ENCODE measurements at places on chromosomes 2 and 18. TPM values are rescaled to one million over a fixed set of nuclear protein-coding genes. Genes with fewer than 3 reads are reported as not detected.
A peak's percentile ranks its signal among the peaks of the same experiment; 100 is the strongest.

GRCh38 chr2:205998583-205998982 is 87.4 kb downstream of the INO80D start:
- no peak for DNase-seq

The CAPN13 gene
- total RNA-seq, result not detected

The ZNF804A gene
- total RNA-seq, result not detected

- no peak for DNase-seq
Observed at GRCh38 chr18:29979881-29980280, 1062.7 kb downstream of the DSC3 start.

DNA sequence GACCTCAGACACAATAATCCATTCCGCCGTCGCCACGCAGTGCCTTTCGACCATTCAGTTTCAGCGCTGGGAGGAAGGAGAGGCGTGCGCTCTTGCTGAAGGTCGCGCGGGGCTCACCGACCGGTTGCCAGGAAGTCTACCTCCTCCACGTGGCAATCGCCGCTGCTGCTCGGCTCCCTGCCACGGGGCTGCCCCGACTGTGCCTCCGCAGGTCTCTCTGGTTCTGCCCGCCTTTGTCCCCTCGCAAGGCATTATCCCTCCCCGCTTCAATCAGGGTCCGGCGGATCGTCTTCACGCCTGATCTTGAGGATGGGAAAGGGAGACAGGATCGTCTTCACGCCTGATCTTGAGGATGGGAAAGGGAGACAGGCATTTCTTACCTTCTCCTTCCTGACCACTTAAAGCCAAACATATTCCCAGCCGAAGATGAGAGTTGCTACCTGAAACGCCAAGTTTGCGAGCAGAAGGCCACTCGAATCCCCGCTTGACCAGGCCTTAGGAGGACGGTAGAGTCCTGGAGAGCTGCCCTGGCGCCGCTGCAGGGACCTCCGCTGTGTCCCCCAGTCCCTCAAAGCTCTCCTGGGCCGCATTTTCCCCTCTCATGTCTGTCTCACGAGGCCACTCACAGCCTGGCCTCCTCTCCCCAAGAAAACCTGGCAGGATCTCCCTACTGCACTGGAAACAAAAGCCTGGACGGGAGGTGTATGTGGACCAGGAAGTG is 4.3 kb upstream of the GPR45 start:
- DNase-seq, result peak; percentile 8

DNA sequence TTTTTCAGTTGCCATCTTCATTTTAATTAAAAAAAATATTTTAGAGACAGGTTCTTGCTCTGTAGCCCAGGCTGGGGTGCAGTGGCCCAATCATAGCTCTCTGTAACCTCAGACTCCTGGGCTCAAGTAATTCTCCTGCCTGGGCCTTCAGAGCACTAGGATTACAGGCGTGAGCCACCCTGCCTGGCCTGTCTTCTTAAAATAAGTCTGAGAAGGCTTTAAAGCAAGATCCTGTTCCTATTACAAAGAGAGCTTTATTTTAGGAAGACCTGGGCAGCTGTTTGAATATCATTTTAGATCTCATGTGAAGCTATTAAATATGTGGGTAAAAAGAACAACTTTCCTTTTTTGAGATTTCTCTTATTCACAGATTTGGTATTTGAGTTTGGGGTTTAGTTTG is 1.5 kb downstream of the FAM228A start:
- DNase-seq, result no peak

DNA sequence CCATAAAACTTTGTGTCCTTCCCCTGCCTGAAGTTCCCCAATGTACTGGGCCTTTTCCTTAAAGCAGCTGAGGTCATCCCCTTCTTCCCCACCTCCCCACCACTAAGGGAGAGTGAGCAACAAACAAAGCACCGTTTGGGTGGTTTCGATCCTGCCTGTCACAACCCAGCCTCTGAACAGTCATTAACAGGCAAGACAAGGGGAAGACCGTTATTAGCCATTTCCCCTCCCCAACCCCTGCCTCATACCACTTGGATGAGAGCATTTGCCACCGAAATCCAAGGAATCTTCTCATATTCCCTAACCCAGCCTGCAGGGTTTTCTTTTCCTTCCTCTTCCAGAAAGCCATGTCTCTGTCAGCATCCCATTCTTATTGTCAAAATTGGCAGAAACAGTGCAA is 65.6 kb downstream of the STRADB start:
- DNase-seq, result no peak

GRCh38 chr2:64488050-64488974 is 34.4 kb downstream of the LGALSL start:
- peak; percentile 77 for DNase-seq

DNA sequence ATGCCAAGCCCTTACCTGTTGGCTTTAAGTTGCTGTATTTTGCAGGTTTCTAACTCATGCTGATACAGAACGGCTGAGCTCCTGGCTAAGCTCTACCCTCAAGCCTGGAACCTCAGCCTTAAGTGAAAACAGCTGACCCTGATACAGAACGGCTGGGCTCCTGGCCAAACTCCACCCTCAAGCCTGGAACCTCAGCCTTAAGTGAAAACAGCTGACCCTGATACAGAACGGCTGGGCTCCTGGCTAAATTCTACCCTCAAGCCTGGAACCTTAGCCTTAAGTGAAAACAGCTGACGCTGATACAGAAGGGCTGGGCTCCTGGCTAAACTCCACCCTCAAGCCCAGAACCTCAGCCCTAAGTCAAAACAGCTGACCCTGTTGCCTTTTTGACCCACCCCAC is 17.6 kb upstream of the DNER start:
- DNase-seq, result no peak

The NYAP2 gene
- total RNA-seq, result not detected

DNA sequence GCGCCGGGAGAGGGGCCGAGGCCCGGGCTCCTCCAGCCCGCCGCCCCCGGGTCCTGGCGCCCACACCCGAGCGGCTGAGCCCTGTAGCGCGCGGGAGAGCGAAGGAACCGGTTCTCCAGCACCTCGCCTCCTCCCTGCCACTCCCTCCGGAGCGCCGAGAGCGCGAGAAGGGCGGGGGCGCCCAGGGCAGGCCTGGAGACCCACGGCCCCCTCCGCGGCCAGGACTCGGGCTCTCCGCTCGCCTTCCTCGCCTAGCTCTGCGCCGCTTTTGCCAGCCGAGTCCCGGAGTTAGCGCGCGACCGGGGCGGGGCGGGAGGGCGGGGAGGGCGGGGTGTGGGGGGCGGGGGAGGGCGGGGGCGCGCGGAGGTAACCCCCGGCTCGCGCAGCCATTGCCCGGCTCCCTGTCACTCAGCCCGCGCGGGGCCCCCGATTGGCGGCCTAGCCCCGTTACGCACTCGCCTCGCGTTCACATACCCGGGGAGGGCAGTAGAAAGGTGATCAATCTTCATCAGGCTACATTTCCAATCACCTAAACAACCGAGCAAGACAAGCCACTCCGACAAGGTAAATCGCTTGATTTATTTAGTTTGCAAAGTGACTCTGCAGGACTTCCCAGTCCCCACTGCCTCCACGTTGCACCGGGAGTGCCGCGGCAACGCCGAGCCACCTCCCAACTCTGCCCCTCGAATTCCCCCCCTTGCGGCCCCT is at the start of gene OTX1:
Gene OTX1, plus strand, starts transcription at position 497 of the 708 bp plus-strand sequence. CDS start 2,161 bp downstream, outside the sequence.
- peak; percentile 79 for DNase-seq

The IHH gene
- total RNA-seq, result 0.12 TPM

DNA sequence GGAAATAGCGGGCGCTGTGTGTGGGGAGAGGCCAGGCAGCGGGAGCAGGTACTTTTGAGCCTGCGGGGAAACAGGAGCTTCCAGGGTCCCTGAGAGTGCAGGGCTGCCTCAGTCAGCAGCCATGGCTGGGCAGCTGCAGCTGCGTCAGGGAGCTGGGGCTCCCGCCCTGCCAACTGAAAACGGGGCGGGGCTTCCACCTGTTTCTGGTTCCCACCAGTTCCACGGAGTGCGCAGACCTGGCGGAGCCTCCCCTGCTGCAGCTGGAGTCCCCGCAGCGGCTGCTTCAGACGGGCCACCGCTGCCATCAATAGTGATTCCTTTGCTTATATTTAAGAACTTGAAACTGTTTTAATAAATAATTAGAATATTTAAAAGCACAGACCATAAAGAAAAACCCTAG is 30.6 kb upstream of the RPRM start:
- no peak for DNase-seq

GRCh38 chr2:68734688-68735525 is at the start of gene ARHGAP25:
Gene ARHGAP25 (plus strand): TSS chr2:68734811. CDS start chr2:68735200, 389 bp downstream.
- peak; percentile 58 for DNase-seq

DNA sequence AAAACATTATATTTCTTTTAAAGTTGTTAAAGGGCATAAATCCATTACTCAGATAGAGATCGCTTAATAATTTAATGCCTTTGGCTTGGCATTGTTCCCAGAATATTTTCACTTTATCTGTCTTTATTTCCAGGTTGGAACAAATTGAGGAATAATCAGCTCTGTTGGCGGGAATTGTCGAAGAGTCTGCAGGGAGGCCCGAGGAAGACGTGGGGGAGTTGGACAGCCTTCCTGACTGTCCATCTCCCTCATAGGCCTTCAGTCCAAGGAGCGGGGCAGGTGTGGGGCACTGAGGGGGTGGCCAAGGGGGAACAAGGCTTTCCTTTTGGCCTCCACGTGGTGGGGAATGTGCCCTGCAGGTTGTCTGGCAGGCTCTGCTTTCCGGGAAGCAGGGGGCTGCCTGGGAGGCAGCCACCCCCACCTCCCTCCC is 179.6 kb downstream of the ZBTB7C start:
- DNase-seq, result no peak

DNA sequence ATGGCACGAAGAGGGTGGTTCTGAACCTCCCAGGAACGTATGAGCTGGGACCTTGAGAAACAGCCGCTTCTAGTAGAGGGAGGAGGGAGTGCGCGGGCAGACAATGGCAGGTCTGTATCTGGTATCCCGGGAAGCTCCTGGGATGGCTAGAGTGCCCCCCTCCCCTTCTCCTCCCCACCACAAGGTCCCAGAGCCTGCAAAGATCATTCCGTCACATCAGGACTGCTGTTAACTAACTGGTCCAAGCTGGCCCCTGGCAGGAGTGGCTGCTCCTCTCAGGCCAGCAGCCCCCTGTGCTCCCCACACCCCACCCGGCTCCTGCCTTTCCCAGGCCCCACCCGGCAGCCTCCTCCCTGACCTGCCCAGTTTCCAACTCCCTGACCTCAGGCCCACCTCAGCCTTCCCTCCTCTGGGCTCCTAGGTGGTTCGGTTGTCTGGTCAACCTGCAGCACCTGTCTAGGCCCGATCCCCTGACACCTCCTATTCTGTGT is 75.0 kb downstream of the TPO start:
- DNase-seq, result no peak

DNA sequence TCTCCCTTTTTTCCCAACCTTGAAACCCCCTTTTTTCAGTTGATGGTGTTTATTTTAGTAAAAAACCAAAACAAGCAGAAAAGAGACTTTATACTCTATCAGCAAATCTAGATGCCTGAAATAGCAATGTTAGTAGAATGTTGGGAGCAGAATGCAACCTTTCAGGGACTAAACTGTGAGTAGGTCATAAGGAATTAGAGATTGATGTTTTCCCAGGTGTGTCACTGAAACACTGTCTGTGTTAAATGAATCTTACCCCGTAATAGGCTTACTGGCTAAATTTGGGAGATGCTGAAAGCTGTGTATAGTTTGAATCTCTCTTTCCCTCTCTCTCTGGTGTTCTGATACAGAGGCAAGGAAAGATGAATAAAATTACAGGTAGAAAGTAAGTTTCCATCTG is 43.8 kb downstream of the AGFG1 start:
- no peak for DNase-seq

The PTPRN gene
- total RNA-seq, result 2.5 TPM

GRCh38 chr2:195820867-195821565 is 164.0 kb downstream of the SLC39A10 start:
- DNase-seq, result no peak

DNA sequence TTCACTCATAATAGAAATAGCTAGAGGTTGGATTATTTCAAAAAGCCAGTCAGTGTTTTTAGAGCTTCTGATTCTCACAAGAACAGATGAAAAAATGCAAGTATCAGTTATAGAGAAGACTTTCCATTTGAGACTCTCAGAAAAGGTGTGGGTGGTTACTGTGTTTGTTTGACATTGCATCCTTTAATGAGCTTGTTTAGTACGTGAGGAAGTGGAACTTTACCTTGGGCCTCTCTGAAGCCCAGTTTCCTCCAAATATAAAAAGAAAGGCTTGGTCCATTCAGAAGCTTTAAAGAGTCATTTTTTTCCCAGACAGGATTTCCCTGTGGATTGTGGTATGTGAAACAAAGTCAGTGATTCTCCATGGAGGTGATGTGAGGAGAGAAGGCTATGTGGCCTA is 89.9 kb upstream of the RANBP2 start:
- DNase-seq, result no peak

DNA sequence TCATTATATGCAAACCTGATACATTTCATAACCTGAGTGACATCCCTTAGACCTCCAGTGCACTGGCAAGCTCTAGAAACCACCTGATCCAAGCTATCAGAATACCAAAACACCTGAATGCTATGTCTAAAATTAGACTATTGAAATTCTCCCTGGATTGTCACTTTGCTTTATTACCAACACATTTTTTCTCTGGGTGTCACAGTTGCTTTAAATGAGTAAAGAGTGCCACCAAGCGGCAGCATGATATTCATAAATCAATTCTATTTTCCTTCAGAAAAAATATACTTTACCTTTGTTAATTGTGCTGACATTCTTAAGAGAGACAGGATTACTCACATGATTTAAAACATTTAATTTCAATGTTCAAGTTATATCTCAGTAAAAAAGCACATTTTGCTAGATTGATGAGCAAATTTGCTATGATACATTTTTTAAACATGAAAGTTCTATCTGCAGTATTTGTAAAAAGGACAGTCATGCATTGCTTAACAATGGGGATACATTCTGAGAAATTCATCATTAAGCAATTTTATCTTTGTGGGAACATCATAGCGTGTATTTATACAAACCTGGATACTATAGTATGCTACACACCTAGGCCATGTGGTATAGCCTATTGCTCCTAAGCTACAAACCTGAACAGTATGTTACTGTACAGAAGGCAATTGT is 338.4 kb upstream of the SLC39A10 start:
- peak; percentile 38 for DNase-seq

- no peak for DNase-seq
Observed at GRCh38 chr2:45794134-45794617, 142.7 kb downstream of the PRKCE start.

DNA sequence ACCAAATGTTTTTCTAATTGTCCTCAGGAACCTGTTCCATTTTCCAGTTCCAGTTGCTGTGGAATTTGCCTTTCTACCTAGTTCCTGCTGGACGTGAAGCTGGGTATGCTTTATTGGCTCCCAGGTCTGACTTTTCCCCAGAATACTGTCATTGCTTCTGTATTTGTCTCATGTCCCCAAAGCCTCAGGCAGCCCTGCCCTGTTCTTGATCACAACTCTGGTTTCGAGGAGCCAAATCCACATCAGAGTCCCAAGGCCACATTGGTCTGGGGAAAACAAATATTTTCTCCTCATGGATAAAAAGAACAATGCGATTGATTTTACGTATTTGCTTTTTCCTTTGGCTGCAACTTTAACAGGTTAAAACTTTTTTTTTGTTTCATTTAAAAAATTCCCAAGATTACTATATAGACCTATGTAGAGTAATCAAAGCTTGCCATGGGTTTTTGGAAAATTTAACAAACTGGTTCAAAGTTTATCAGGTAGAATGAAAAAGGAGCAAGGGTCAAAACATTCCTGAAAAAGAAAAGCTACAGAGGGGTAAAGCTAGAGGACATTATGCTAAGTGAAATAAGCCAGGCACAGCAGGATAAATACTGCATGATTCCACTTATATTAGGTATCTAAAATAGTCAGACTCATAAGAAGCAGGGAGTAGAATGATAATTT is 85.2 kb downstream of the MDH1 start:
- DNase-seq, result no peak

The RAX gene
- not detected for total RNA-seq

- peak; percentile 13 for DNase-seq
Observed at GRCh38 chr2:60872510-60872928, 8.9 kb upstream of the REL start.

All from activated T-cell treated with anti-CD3 and anti-CD28 coated beads, Interleukin-2, amount 50 U/mL, for 72 hours (primary cell).